ENCODE measurements at places on chromosomes 7 and 10.
A peak's percentile ranks its signal among the peaks of the same experiment; 100 is the strongest.

GRCh38 chr10:77195101-77195500, 442.5 kb downstream of the KCNMA1 start:
- no peak for DNase-seq

GRCh38 chr10:52409928-52410327, 95.8 kb downstream of the DKK1 start:
- no peak for DNase-seq

DNA sequence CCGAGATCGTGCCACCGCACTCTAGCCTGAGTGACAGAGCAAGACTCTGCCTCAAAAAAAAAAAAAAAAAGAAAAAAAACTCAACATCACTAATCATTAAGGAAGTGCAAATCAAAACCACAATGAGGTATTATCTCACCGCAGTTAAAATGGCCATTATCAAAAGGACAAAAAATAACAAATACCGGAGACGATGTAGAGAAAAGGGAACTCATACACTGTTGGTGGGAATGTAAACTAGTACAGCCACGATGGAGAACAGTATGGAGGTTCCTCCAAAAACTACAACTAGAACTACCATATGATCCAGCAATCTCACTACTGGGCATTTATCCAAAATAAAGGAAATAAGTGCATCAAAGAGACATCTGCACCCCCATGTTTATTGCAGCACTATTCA, 24.3 kb downstream of the GRK5 start:
- DNase-seq, result no peak

- DNase-seq, result no peak
Observed at GRCh38 chr10:74557098-74557497, 269.3 kb upstream of the KAT6B start.

GRCh38 chr10:84548869-84549268, 220.5 kb downstream of the CCSER2 start:
- DNase-seq, result no peak

DNA sequence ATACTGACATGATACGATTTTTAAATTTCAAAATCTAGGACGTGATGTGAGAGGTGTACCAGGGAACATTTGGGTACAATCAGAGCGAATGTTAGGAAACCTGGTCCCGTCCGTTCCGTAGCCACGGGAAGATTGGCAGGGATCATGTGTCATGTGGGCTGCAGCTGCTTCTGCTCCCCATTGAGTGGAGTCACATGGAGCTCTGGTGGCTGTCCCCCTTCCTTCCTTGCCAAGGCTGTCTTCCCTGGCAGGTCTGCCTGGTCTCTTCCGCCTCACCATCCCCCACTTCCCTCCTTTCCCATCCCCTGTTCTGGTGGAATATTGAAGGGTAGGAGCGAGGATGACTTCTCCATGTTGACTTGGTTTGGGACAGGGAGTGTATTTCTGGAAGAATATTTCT, 33.8 kb upstream of the FAM180A start:
- no peak for DNase-seq

DNA sequence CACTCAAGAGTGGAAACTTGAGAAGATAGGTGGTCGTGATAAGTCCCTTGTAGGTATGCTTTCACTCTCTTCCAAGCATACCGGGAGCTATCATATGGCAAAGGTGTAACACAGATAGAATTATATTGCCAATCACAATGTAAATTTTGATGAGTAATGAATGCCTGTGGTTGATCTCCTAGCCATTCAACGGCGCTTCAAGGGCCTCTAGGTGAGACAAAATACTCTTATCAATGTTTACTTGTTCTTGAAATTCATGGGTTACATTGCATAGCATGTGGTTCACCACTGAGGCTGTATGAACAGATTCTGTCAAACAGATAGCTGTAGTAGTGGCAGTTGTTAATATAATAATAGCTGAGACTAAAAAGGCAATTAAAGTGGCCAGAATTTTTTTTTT, 82.4 kb downstream of the THSD7A start:
- no peak for DNase-seq

GRCh38 chr10:76548716-76549115, 1088.9 kb downstream of the KCNMA1 start:
- no peak for DNase-seq

- peak; percentile 89 for DNase-seq
Observed at GRCh38 chr10:95278061-95278988, 12.5 kb downstream of the PDLIM1 start.

DNA sequence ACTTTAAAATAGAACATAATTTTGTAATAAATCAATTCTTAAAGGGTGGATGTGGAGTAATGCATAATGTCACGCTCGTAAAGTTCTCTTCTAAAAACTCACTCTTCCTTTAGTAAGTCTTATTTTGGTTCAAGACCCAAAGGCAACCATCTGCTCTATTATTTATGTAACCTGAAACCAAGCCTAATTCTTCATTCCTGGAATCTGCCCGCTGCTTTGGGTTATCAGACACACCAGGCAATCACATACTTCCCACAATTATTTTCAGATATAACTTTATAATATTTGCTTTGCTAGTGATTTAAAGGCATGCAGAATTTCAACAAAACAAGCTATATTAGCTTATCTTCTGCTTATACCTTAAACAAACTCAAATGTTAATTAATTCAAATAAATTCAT, 39.0 kb downstream of the RAB11FIP2 start:
- DNase-seq, result no peak

DNA sequence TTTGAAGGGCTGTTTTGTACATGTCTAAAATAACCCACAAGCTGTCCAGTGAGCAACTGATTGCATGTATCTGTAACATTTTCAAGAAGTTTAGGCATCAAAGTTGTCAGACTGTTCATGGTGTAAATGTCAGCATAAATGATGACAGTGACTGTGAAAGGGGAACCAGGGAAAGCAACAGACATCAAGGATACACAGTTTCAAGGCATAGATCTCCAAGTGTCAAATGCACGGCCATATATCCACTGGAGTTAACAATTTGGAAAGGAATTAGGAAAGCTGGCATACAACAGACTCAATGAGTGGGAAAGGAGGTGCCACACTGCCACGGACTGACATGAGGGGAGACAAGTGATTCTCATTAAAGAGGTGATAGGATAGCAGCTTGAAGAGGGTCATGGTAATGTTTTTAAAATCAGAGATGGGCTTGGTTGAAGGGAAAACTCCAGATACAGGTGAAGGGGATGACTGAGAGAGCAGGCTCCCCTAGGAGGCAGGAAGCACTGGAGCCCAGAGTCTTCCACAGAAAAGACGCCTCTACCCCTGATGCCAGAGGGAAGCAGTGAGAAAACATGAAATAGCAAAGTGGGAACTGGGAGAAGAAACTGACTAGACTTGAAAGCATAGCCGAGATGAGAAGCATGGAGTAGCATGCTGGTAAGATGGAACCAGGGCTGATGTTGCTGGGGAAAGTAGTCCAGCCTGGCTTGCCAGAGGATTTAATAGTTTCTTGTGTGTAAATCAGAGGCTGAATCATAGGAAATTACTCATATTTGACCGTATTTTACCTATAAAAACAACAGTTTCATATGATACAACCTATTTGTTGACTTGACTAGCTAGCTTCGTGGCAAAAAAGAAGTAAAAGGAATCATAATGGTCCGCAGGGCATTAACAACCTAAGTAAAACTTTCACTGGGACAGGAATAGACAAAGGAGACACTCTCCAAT, 18.6 kb downstream of the NSMCE4A start:
- no peak for DNase-seq

DNA sequence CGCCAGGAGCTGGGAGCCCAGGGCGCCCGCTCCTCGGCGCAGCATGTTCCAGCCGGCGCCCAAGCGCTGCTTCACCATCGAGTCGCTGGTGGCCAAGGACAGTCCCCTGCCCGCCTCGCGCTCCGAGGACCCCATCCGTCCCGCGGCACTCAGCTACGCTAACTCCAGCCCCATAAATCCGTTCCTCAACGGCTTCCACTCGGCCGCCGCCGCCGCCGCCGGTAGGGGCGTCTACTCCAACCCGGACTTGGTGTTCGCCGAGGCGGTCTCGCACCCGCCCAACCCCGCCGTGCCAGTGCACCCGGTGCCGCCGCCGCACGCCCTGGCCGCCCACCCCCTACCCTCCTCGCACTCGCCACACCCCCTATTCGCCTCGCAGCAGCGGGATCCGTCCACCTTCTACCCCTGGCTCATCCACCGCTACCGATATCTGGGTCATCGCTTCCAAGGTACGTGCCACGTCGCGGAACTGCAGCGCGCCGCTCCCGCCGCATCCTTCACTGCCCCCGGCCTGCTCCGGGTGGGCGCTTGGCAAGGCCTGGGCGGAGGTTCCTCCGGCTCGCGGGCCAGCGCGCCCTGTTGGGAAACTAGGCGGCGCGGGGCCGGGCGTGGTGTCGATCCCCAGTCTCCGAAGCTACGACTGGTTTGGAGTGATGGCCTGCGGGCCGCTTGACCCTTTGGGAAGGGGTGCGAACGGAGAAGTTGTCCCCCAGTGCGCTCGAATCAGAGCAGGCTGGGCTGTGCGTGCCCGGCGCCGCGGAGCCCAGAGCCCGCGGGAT, 868 bp downstream of the EMX2 start:
- no peak for DNase-seq

- no peak for DNase-seq
Observed at GRCh38 chr7:1665549-1666316, 4.3 kb upstream of the ELFN1 start.

DNA sequence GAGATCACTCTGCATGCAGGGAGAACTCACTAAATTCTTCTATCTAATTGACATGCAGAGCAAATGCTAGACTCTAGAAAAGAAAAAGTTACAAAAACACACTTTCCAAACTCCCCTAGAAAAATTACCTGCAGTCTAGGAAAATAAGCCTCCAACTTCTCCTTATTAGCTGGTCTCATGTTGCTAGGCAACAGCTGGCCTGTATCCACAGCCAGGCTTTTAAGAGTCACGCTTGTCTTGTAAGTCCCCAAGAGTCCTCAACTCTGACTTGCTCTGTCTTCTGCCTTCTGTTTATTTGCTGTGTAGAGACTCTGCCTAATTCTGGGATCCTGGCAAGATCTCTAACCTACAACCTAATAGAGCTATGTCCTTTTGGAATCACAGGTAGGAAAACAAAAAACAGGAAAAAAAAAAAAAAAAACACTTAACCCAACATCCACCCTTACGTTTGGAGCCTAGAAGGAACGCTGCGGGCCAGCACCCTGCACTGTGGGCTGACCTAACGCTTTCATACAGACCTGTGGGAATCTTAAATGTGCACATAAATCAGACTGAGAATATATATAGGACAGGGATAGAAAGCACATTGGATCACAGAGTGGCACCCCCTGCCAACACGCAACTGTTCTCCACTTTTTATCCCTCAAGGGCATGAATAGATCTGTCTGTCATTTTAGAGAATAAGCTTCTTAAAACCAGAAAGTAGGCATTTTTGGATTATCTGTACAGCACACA, 117.0 kb upstream of the PTPRZ1 start:
- no peak for DNase-seq

DNA sequence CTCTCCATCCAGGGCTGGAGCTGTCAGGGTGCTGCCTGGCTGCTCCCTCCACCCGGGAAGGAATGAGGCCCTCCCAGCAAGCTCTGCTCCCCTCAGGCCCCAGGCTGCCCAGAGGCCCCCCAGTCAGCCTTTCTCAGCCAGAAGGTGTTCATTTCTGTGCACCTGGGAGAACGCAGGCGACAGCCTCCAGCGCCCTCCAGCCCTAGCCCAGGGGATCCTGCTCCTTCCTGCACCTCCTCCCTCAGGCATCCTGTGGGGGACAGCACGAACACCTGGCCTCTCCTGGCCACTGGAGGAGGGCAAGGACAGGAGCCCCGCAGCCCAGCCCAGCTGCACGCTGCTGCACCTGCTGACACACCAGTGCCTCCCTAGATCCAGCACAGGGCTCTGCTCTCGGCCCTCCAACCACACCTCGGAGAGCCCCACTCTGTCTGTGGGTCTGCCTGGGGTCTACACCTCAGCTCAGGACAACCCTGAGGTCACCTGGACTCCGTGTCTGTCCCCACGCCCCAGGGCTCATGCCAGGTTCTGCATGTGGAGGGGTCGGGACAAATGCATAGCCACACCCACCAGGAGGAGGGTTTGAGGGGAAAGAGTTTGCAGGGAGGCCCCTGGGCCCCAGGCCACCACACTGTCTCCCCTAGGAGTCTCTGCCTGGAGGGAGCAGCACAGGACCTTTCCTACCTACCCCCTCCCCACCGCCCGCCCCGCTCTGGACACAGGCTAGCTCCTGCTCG, 7.4 kb upstream of the PWWP2B start:
- DNase-seq, result no peak

DNA sequence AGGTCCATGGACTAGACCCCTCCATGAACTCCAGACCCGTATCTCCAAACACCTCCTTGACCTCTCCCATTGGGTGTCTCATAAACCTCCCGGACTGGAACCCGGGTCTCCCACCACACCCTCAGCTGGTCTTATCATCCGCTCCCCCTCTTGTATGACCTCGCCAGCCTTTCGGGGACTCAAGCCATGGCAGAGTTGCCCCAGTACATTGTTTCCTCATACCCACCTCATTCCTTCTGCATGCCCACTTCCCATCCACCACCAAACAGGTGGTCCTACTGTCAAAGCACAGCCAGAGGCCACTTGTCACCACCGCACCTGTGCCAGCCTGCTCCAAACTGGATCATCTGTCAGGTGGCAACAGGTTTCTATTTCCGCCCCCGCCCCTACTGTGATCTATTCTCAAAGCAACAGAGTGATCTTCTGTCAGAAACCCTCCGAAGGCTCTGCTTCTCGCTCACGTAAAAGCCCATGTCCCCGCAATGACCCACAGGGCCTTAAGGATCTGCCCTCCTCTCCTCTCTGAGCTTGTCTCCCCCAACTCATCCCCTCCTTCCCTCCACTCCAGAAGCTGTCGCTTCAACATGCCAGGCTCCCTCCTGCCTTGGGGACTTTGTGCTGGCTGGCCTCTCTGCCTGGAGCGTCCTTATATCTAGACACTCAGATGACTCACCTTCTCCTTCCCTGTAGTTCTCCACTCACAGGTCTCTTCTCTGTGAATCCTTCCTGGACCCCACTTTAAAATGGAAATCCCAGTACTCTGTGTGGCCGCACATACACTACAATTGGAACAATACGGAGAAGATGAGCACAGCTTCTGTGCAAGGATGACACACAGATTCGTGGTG, 22.8 kb upstream of the PRKAG2 start:
- DNase-seq, result no peak

GRCh38 chr10:60349426-60349825, 40.2 kb downstream of the ANK3 start:
- DNase-seq, result no peak

GRCh38 chr10:7301006-7301778, 109.6 kb downstream of the SFMBT2 start:
- no peak for DNase-seq

GRCh38 chr10:127145173-127145572, 51.2 kb downstream of the INSYN2A start:
- DNase-seq, result no peak

DNA sequence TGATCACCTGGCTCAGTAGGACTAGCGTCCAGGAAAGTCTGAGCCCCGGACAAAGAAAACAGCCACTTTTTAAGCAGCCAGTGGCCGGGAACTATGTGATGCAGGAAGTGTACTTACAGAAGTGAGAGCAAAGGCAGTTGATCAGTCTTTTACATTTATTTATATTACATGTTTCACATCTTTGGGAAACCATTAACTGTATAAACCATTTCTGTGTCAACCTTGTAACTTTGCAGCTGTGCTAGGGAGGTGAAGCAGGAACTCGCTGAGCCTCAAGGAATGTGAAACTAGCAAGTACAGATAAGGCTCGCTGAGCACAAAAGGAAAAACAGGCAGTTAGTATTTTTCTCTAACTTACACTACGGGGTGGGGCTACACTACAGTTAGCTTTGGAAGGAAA, 39.9 kb upstream of the HECW1 start:
- DNase-seq, result no peak

- no peak for DNase-seq
Observed at GRCh38 chr7:29478226-29478625, 85.4 kb upstream of the PRR15 start.

GRCh38 chr10:132273966-132274365, 33.8 kb downstream of the STK32C start:
- no peak for DNase-seq

GRCh38 chr10:42781893-42782445, 626 bp upstream of the BMS1 start:
- DNase-seq, result no peak

All from smooth muscle cell of the brain vasculature (primary cell).